Activated CD4-positive, alpha-beta memory T cell treated with anti-CD3 and anti-CD28 coated beads for 36 hours (primary cell): ENCODE measurements at places on chromosomes 13 and 19. TPM values are rescaled to one million over a fixed set of nuclear protein-coding genes. Genes with fewer than 3 reads are reported as not detected.

DNA sequence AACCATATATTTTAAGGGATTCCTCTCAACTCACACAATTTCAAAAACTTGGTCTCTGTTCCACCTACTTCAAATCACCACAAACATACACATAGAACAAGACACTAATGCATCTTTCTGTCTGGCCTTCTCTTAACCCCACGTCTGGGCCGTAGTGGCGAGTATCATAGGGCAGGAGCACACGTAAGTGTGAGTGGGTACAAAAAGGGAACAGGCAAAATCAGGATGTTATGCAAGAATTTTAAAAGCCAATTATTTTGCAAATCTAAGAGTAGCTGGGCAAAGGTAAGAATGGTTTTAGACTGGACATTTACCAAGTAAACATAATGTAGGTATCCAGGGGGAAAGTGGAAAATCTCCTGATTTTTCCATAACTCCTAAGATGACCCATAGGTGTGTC is 35.1 kb downstream of the MTMR6 start:
- peaks cover 14% of the 10 kb centered on the region for H3K36me3 ChIP-seq
- H3K27me3 ChIP-seq, result no peaks in the 10 kb centered on the region
- H3K4me3 ChIP-seq, result no peak overlapping the region
- H3K4me1 ChIP-seq, result no peaks in the 10 kb centered on the region

DNA sequence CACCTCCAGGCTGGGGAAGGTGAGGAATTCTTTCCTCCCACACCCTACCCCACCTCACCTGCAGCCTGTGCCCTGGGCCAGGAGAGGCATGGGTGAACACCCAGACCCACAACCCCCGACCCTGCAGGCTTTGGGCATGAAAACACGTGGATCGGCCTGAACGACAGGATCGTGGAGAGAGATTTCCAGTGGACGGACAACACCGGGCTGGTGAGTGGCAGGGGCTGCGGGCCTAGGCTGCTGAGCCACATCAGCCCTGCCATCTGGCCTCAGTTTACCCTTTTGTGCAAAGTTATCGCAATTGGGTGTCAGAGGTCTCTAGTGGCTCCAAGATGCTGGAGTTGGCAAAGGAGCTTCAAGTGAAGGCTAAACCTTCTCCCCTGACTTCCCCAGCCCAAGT is 28.7 kb downstream of the NCAN start:
- no peak for DNase-seq
- no peaks in the 10 kb centered on the region for H3K36me3 ChIP-seq
- H3K27me3 ChIP-seq, result peaks cover 11% of the 10 kb centered on the region
- no peaks in the 10 kb centered on the region for H3K4me1 ChIP-seq

- H3K4me1 ChIP-seq, result no peaks in the 10 kb centered on the region
- peaks cover 7% of the 10 kb centered on the region for H3K27me3 ChIP-seq
- DNase-seq, result no peak
- H3K36me3 ChIP-seq, result no peaks in the 10 kb centered on the region
- H3K27ac ChIP-seq, result no peak overlapping the region
Measured at GRCh38 chr13:101065329-101065728, 351.0 kb downstream of the NALCN start.

Gene TTC9B
- total RNA-seq, result not detected

Gene TEX29
- total RNA-seq, result 0.39 TPM

- no peak for DNase-seq
- H3K4me3 ChIP-seq, result no peak overlapping the region
- peaks cover 1% of the 10 kb centered on the region for H3K27me3 ChIP-seq
- no peak overlapping the region for H3K27ac ChIP-seq
- H3K36me3 ChIP-seq, result no peaks in the 10 kb centered on the region
- no peaks in the 10 kb centered on the region for H3K4me1 ChIP-seq
Measured at GRCh38 chr13:38897521-38897920, 93.1 kb downstream of the STOML3 start.

Gene TMEM145
- not detected for total RNA-seq

- no peak overlapping the region for H3K4me3 ChIP-seq
- H3K36me3 ChIP-seq, result no peaks in the 10 kb centered on the region
Measured at GRCh38 chr13:39263531-39263930, 225.3 kb downstream of the NHLRC3 start.

GRCh38 chr13:36736119-36736726 is 62.4 kb downstream of the SERTM1 start:
- no peaks in the 10 kb centered on the region for H3K4me1 ChIP-seq
- DNase-seq, result peak; percentile 28
- no peak overlapping the region for H3K27ac ChIP-seq
- H3K4me3 ChIP-seq, result no peak overlapping the region
- no peaks in the 10 kb centered on the region for H3K36me3 ChIP-seq

GRCh38 chr13:27338816-27339215 is 68.2 kb downstream of the RASL11A start:
- DNase-seq, result no peak
- H3K27me3 ChIP-seq, result peaks cover 8% of the 10 kb centered on the region
- no peaks in the 10 kb centered on the region for H3K4me1 ChIP-seq

Gene HRC
- total RNA-seq, result not detected

DNA sequence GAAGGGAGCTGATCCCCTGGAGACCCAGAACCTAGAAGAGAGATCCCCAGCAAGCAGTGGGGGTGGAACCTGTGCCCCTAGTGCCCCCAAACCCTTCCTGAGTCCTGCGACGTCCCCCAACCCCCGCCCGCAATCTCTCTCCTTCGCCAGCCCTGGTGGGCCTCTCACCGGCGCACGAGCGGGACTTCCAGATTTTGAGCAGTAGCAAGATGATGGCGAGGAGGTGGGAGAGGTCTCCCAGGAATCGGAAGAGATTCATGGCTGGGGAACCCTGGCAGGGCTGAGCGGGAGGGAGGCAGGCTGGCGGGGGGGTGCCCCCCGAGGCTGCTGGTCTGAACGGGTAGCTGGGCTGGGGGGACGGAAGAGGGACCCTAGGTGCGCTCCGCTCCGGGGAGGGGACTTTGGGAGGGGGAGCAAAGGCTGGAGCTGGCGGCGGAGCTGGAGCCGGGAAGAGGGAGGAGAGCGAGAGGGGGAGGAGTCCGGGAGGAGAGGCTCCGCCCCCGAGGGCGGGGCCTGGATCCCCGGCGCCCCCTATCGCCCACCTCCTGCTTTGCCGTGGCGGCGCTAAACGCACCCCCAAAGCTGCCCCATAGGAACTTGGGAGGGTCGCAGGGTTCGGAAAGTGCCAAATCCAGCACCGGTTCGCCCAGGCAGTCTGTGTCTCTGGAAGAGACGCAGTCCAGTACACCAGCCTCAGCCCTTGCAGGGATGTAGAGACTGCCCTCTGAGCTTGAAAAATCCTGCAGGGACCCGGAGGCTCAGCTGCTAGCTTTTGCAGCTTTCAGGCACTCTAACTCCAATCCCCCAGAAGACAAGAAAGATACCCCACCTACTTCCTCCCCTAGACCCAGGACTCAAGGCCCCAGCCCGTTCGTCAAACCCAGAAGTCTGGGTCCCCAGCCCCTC is at the start of gene KDELR1:
TSS of gene KDELR1 (minus strand) at position 452 of the 906 bp plus-strand sequence. CDS start at position 259, 193 bp downstream.
- H3K27me3 ChIP-seq, result peaks cover 23% of the 10 kb centered on the region
- peaks cover 25% of the 10 kb centered on the region for H3K4me1 ChIP-seq

DNA sequence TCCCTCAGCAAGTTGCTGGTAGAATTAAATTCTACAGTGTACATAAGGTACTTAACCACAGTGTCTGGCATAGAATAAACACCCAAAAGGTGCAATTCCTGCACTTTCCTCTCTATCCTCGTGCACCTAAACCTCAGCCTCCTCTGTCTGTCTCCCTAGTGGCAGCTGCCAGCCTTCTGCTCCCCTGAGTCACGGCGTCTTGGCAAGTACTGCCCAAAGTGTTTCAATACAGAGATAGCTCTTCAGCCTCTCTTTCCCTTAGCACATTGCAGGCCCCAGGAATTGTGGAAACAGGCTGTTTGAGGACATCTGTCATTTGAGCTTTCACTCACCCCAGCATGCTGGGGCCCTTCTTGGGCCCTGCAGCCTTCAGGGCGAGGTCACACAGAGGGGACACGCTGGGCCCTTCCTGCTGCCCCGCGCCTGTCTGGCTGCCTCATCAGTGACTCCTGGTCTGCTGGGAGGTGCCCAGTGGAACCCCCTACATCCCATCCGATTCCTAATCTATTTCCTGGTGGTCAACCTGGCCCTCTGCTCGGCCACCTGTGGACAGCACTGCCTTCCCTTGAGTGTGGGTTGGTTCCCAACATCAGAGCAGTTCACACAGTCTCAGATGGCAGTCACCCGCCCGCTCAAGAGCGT is 19.3 kb downstream of the COL4A2 start:
- no peaks in the 10 kb centered on the region for H3K36me3 ChIP-seq
- H3K4me1 ChIP-seq, result no peaks in the 10 kb centered on the region
- no peak for DNase-seq
- no peak overlapping the region for H3K4me3 ChIP-seq
- no peak overlapping the region for H3K27ac ChIP-seq
- H3K27me3 ChIP-seq, result peaks cover 30% of the 10 kb centered on the region

Gene ZNF577
- 4.1 TPM for total RNA-seq

Gene ZNF439
- 5.6 TPM for total RNA-seq

- H3K27me3 ChIP-seq, result no peaks in the 10 kb centered on the region
- H3K4me3 ChIP-seq, result no peak overlapping the region
- DNase-seq, result no peak
- no peak overlapping the region for H3K27ac ChIP-seq
- no peaks in the 10 kb centered on the region for H3K36me3 ChIP-seq
Measured at GRCh38 chr13:64540976-64541375, 2689.2 kb downstream of the PCDH9 start.

DNA sequence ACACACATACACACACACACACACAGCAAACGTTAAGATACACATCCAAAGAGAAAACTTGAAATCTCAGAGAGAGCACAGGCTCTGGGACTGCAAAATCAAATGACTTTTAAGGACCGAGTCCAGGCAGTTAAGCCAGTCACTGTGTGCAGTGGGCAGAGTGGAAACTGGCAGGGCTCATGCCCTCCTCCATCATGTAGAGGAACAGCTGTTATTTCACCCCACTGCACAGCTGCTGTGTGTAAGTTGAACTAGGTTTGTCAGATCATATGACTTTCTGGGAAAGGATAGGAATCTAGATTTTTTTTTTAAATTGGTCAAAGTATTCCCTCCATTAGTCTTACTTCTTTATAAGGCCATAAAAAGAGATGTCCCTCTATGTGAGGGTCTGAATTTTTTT is 1002.1 kb downstream of the UQCRFS1 start:
- no peak overlapping the region for H3K4me3 ChIP-seq
- DNase-seq, result no peak
- no peaks in the 10 kb centered on the region for H3K36me3 ChIP-seq
- H3K27ac ChIP-seq, result no peak overlapping the region

Gene ZNF253
- 12.9 TPM for total RNA-seq

DNA sequence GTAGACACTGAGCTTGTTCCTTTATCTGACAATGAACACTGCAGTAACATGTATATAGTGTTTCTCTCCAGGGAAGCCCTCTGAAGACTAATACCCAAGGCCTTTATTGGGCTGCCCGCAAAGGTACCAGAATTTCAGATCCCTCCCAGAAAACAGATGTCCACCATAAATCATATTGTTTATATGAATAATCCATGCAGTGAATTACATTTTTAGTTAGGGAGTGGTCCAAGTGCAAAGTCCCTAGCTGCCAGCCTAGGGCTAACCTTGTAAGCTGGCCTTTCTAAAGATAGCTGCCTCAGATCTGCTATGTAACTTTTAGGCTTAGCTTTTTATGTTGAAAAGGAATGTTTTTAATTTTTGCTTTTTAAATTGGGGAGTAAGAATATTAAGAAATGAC is 44.7 kb downstream of the TDRD3 start:
- no peak overlapping the region for H3K4me3 ChIP-seq
- no peak for DNase-seq
- no peaks in the 10 kb centered on the region for H3K36me3 ChIP-seq
- H3K27ac ChIP-seq, result no peak overlapping the region

DNA sequence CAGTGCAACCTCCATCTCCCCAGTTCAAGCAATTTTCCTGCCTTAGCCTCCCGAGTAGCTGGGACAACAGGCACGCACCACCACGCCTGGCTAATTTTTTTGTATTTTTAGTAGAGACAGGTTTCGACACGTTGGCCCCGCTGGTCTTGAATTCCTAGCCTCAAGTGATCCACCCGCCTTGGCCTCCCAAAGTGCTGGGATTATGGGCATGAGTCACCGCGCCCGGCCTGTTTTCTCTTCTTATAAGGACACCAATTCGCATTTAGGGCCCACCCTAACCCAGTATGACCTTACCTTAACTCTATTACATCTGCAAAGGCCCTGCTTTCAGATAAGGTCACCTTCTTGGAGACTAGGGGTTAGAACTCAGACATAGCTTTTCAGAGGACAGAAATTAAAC is 35.1 kb downstream of the TMEM161A start:
- no peak overlapping the region for H3K4me3 ChIP-seq
- no peak for DNase-seq
- H3K27ac ChIP-seq, result no peak overlapping the region
- no peaks in the 10 kb centered on the region for H3K27me3 ChIP-seq

Gene RCBTB2
- 1.5 TPM for total RNA-seq

Gene KLK12
- total RNA-seq, result not detected

Gene ZNF625
- 3.4 TPM for total RNA-seq

DNA sequence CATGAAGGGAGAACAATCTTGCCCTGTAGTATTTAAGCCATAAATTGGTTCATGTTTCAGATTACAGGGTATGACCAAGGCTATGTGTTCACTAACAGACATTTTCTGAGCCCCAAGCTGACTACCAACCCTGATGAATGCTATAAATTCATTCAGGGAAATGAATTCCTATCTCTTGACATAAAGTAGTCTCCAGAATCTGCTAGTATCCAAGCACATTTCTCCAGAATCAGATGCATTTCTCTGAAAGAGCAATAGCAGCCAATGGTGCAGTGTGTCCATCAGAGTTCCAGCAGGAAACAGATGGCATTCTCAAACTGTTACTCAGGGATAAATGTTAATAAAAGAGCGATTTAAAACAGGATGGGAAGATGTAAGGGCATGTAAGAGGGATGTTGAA is 226.4 kb downstream of the COG6 start:
- H3K4me1 ChIP-seq, result peaks cover 7% of the 10 kb centered on the region
- no peak overlapping the region for H3K27ac ChIP-seq
- peaks cover 3% of the 10 kb centered on the region for H3K36me3 ChIP-seq

DNA sequence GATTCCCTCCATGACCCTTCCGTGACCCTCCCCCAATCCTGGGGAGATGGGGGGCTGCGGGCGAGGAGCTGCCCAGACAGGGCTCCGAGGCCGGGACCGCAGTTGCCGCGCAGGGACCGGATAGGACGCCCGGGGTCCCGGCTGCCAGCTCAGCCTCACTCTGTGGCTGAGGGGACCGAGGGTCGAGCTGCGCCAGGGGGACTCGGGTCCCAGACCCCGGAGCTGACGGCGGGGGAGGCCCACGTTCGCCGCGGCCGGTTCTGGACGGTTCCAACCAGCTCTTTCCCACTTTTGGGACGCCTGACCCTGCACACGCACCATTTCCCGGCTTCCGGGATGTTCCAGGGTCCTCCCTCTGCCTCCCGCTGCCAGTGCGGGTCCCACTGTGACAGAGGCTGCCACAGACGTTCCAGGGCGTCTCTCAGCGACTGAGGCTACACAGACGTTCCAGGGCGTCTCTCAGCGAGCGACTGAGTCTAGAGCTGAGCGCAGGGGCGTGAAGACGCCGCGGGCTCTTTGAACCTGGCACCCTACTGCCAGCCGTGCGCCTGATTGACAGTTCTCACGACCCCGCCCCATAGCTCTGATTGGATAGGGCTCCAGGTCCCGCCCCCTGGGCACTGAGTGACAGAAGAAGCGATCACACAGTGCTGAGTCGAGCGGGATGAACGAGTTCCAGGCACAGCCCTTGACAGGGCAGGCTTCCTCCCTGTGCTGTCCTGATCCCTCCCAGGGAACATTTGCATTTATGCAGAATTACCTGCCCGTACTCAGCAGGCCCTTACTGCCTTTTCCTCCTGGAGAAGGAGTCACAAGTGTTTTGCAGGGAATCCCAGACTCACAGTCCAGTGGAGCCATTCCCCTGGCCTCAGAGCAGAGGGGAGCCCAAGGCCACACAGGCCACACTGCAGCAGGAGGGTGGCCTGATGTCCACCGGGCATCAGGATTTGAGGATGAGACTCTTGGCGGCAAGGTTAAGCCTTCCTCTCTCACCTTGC is at the start of gene ZNF563:
TSS of gene ZNF563 (minus strand) at position 472 of the 998 bp plus-strand sequence. CDS start at position 321, 151 bp downstream.
- peaks cover 35% of the 10 kb centered on the region for H3K4me1 ChIP-seq
- H3K27me3 ChIP-seq, result no peaks in the 10 kb centered on the region
- DNase-seq, result peak; percentile 100
